ENCODE measurements at places on chromosomes 16 and 17. TPM values are rescaled to one million over a fixed set of nuclear protein-coding genes. Genes with fewer than 3 reads are reported as not detected.

DNA sequence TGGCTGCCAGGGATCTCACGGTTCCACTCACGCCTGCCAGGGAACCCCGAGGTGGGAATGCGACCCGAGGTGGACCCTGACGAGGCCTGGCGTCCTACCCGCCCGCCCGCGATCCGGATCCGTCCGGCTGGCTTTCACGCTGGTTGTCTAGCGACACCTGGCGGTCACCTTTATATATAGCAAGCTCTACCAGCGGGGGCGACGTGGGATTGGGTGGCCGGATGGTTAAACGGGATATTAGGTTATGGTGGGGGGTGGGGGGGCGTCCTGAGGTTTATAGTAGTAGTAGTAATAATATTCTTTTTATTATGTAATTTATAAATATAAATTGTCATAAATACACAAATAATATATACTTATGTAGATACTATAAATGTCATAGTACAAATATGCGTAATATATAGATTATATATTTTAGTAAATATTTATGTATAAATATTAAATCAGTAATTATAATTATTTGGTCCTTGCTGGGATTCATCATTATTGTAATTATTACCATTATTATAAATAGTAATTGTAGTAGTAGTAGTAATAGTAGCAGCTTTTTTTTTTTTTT lies 136.9 kb downstream of the KCNJ12 start:
- peak; percentile 57 for DNase-seq

GRCh38 chr17:55859301-55859795 lies 108.5 kb downstream of the PCTP start:
- peak; percentile 7 for DNase-seq

GRCh38 chr16:79648826-79649225 lies 48.3 kb upstream of the MAF start:
- DNase-seq = no peak

DNA sequence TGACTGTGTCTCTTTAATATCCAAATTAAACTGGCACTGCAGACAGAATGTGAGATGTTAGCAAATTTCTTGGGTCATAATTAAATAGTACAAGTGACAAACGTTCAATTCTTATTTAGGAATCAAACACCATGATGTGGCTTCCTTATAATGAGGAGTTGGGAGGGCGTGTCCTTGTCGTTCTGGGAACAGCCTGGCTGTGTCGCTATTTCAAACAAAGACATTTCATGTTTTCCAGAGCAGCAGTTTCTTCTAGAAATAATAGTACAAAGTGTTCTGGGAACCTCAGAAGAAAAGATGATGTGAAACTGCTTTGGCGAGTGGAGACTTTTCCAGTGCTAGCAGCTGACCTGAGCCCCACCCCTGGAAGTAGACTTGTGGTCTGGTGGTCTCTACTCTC lies 301.7 kb upstream of the N4BP1 start:
- DNase-seq = peak; percentile 78

GRCh38 chr17:68461122-68461539 lies 3.8 kb upstream of the WIPI1 start:
- DNase-seq = no peak

DNA sequence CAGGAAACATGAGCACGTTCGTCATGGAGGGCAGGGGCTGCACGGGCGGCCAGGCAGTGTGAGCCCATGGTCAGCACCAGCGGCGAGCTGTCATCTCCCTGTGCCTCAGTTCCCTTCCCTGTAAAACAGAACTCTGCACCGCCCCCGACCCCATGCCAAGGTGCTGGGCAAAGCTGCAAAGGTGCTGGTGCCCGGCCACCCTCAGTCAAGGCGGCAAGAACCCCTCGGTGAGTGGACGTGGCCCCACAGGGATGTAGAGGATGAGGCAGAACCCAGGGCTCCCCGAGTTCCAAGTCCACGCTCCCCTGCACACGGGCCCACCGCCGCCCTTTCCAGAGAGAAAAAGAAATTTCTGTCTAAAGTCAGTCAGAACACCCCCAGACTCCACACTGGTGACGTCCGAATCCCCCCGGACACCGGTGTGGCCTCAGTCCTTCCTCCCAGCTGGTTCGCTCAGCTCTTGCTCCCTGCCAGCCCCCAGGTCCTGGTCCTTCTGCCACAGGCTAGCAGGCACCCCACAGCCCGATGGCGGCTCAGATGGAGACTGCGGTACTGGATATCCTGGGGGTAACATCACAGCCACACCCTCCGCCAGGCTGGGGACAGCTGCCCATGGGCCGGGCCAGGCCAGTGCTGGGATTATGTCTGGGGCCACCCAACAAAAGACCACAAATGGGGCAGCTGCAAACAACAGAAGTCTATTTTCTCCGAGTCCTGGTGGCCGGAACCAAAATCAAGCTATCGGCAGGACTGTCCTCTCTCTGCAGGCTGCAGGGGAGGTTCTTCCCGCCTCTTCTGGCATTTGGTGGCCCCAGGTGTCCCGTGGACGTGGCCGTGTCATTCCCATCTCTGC lies 14.4 kb upstream of the BAHCC1 start:
- no peak for DNase-seq

DNA sequence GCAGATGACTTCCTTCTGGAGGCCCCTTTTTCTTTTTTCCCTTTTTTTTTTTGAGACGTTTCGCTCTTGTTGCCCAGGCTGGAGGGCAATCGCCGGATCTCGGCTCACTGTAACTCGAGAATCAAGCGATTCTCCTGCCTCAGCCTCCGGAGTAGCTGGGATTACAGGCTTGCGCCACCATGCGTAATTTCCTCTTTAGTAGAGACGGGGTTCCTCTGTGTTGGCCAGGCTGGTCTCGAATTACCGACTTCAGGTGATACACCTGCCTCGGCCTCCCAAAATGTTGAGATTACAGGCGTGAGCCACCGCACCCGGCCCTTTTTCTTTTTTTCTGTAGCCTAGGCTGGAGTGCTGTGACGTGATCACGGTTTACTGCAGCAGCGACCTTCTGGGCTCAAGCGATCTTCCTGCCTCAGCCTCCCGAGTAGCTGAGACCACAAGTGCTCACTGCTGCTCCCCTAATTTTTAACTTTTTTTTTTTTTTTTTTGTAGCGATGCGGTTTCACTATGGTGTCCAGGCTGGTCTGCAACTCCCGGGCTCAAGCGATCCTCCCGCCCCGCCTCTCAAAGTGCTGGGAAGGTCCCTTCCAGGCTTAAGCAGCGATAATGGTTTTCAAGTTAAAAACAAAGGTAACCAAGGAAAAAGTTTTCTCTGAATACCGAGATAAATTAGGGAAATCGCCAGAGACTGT lies 956 bp upstream of the IST1 start:
- DNase-seq = peak; percentile 19

GRCh38 chr16:60744198-60744597 lies 1292.0 kb downstream of the CDH8 start:
- no peak for DNase-seq

DNA sequence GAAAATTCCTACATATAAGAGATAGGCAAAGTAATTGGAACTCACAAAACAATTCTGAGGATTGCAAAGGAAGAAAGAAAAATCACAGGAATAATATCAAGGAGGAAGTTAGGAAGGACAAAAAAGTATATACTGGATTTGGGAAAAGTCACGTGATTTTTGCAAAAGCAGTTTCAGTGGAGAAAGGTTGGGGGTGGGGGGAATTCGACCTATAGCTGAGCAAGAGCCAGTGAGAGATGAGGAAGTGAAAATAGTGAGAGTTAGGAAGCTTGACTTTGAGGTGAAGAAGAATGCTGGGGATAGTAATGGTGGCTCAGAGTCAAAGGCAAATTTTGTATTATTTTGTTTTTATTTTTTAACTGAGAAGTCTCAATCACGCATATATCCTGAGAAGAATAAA lies 438.0 kb upstream of the PMFBP1 start:
- no peak for DNase-seq

Gene MAPK8IP3
- total RNA-seq = 72.6 TPM

- DNase-seq = no peak
Measured at GRCh38 chr16:59880611-59881010, 1146.5 kb upstream of the GOT2 start.

Gene MYO15A
- 1.3 TPM for total RNA-seq

DNA sequence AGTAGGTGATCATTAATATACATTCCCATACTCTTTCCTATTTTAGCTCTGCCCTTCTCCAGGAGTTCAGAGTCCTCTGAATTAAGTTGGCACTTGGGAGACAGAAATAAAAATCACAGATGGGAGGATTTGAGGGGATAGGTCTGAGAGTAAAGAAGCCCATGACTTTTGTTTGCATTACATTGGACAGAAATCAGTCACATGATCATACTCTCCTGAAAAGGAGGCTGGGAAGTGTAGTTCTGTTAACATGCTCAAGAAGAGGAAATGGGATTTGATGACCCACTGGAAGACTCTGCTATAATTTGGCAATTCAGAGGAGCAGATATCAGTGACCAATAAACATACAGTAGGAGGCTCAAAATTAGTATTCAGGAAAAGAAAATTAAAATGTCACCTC lies 674.9 kb upstream of the C16orf82 start:
- DNase-seq = no peak

Gene NOS2
- total RNA-seq = 1.1 TPM

Gene DPEP3
- total RNA-seq = 0.11 TPM

DNA sequence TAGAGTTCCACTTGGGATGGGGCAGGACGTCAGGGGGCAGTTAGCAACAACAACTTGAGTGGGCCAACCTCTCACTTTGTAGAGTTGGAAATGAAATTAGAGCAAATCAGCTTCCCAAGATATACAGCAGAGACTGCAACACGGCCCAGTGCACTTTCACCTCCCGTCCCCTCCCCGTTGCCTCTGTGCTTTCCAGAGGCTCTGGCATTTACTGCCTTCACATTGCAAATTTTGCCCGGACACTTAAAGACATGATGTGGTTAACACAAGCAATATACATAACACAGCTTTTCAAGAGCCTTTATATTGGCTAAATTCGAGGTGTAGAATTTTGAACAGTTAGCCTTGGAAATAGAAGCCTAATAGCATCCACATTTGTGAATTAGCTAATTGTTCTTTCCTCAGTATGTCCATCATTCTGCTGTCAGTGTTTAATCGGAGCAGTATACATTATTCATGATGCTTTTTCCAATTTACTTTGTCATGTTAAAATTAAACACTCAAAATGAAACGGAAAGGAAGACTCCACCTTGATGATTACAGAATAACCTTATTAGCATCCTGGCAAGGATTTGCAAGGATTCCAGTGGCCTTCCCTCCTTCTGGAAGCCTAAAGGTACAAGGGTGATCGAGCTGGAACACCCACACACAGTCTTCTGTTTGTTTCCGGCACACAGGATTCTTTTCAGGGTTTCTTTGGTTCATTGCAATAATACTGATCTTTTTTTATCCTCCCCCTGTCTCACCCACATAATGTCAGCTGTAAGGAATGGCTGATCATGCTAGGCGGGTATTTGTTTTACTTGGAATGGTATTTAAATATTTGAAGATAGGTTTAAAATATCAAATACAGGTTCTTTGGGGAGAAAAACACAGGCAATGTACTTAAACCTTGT lies 190.9 kb upstream of the CACNG5 start:
- DNase-seq = no peak

Gene GP1BA
- 0.06 TPM for total RNA-seq

Gene LRRC46
- total RNA-seq = 3.4 TPM

DNA sequence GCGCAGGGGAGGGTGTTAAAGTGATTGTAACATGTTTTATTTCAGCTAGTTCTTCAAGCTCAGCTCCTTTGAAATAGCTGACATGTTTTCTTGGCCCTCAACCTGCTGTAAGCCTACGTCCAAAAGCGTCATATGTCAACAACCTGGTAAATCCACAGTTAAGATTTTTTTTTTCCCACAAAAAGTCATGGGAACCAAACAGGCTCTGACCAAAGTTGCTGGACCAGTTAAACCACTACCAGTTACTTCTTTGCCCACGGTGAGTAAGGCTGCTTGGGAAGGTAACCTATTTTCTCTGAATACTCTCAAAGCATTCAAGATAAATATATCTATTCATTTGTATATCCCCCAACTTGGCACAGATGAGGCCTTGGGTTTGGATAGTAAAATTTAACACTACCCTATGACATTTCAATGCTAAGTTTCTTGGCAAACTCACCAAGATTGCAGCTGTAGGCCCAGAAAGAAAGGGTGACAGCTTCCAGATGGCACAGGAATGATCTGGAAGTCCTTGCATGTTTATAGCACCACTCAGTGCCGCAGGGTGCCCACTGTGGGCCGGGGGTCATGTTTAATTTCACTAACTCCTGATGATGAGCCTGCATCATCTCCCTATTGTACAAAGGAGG lies 166.2 kb downstream of the XYLT1 start:
- no peak for DNase-seq

DNA sequence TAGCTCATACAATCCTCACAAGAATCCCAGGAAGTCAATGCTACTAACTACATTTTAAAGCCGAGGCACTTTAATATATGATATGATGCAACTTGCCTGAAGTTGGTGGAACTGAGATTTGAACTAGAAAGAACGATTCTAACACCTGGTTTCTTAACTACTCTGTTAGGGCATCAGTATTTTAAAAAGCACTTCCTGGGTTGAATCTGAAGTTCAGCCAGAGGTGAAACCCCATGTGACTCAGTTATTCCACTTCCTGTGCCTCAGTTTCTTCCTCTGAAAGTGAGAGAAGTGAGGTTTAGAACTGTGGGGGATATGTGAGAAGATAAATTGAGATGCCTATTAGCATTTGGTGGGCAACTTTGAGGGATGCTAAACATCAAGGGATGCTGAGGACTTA lies 129.4 kb upstream of the ANKFN1 start:
- no peak for DNase-seq

Gene METTL22
- total RNA-seq = 20.5 TPM

- DNase-seq = no peak
Measured at GRCh38 chr17:69764146-69764545, 310.9 kb upstream of the KCNJ16 start.

DNA sequence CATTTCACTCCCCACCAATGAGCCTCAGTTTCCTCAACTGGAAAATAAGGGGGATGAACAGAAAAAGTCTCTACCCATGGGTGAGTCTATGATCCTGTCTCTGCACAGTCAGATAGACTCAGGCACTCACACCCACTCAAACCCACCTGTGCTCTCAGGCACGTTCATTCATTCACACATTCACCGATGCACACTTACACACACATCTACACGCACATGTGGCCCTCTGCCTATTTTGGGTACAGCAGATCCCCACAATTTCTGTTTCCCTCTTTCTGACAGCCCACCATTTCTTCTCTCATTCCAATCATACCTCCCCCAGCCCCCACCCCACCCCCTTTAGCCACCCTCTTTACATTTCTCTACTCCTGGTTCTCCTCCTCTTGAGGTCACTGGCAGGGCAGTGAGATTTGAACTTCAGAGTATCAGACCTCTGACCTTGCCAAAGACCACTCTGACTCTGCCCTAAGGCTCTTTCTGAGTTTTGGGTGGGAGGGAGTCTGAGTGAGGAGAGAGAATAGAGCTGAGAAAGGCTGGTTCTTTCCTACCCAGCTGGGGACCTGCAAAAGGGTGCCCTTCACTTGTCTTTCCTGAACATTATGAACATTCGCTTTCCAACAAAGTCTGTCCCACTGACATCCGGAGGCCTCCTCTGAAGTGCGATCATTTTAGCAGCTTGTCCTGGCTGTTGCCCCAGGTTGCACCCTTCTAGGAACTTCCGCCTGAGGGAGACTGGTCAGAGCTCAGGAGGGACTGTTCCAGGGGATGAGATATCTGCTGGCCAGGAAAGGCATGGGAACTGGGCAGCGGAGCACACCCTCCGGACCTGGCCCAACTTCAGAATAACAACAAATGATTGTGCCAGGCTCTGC lies 10.1 kb upstream of the COL1A1 start:
- DNase-seq = peak; percentile 7

Measured in spinal cord (tissue), 10 donors.